Right lobe of liver (tissue), 6 donors: ENCODE measurements at places on chromosomes 4 and X. TPM values are rescaled to one million over a fixed set of nuclear protein-coding genes. Genes with fewer than 3 reads are reported as not detected.

The F11 gene
- total RNA-seq = 178 TPM

The ADRA2C gene
- total RNA-seq = 0.65 TPM

The SRPX2 gene
- 3.1 TPM for total RNA-seq

DNA sequence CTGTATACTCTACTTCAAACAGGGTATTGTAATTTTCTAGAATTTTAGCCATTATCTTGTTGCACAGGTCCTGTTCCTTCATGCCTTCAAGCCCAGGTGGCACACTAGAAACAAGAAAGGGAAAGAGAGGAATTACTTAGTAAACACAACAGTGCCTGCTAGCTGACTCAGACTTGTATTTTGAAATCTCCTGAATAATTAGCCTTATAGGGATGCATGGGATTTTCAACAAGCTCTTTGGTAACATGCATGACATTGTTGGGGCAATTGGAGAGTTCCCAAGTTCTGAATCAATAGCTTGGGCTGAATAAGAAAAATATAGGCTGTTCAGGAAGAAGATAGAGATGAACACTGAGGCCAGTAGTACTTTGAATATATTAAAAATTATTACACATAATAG lies 118.8 kb downstream of the FAM13A start:
- H3K36me3 ChIP-seq = no peaks in the 10 kb centered on the region
- DNase-seq = no peak
- H3K27me3 ChIP-seq = no peaks in the 10 kb centered on the region
- no peaks in the 10 kb centered on the region for H3K4me1 ChIP-seq
- no peak overlapping the region for H3K27ac ChIP-seq
- no peak overlapping the region for H3K4me3 ChIP-seq

GRCh38 chrX:56462389-56462788 lies 101.0 kb upstream of the UBQLN2 start:
- H3K4me3 ChIP-seq = no peak overlapping the region
- H3K27me3 ChIP-seq = no peaks in the 10 kb centered on the region
- no peak overlapping the region for H3K27ac ChIP-seq
- H3K4me1 ChIP-seq = no peaks in the 10 kb centered on the region
- no peak for DNase-seq

- DNase-seq = no peak
- H3K36me3 ChIP-seq = no peaks in the 10 kb centered on the region
- H3K27me3 ChIP-seq = no peaks in the 10 kb centered on the region
- H3K4me1 ChIP-seq = no peaks in the 10 kb centered on the region
These were observed 18.6 kb downstream of the RXFP1 start for GRCh38 chr4:158540125-158540907.

- no peaks in the 10 kb centered on the region for H3K36me3 ChIP-seq
- no peak overlapping the region for H3K27ac ChIP-seq
- no peaks in the 10 kb centered on the region for H3K27me3 ChIP-seq
These were observed 146.4 kb downstream of the GPC3 start for GRCh38 chrX:133838761-133839676.

The CENPI gene
- 0.44 TPM for total RNA-seq

The TRIM75 gene
- total RNA-seq = not detected

- H3K4me1 ChIP-seq = no peaks in the 10 kb centered on the region
- no peak overlapping the region for H3K4me3 ChIP-seq
- H3K36me3 ChIP-seq = no peaks in the 10 kb centered on the region
- no peak for DNase-seq
These were observed 90.7 kb upstream of the GPC3 start for GRCh38 chrX:134075894-134076718.

The UBA6 gene
- 17.5 TPM for total RNA-seq

The SATL1 gene
- total RNA-seq = not detected

DNA sequence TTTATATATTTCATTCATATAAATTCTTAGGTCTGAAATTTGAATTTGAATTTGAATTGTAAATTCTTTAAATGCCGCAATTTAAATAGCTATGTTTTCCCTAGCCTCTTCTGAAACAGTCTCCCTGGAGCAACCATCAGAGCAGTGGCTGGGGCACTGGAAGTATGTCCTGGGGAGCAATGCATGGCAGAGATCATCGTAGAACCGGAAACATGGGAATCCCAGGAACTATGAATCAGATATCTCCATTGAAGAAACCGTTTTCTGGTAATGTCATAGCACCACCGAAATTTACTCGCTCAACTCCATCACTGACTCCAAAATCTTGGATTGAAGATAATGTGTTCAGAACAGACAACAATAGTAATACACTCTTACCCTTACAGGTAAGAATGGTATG lies 4.9 kb downstream of the CPEB2 start:
- H3K27ac ChIP-seq = no peak overlapping the region
- H3K4me3 ChIP-seq = no peak overlapping the region
- peaks cover 20% of the 10 kb centered on the region for H3K4me1 ChIP-seq
- H3K27me3 ChIP-seq = no peaks in the 10 kb centered on the region
- no peaks in the 10 kb centered on the region for H3K36me3 ChIP-seq

GRCh38 chr4:110354460-110354859 lies 121.5 kb upstream of the ENPEP start:
- no peak for DNase-seq
- H3K4me1 ChIP-seq = no peaks in the 10 kb centered on the region
- no peak overlapping the region for H3K4me3 ChIP-seq
- H3K27me3 ChIP-seq = no peaks in the 10 kb centered on the region
- no peak overlapping the region for H3K27ac ChIP-seq
- no peaks in the 10 kb centered on the region for H3K36me3 ChIP-seq

The CXCL11 gene
- total RNA-seq = not detected

- no peaks in the 10 kb centered on the region for H3K4me1 ChIP-seq
- H3K4me3 ChIP-seq = no peak overlapping the region
- DNase-seq = peak; percentile 43
- no peaks in the 10 kb centered on the region for H3K27me3 ChIP-seq
These were observed 23.1 kb upstream of the PROM1 start for GRCh38 chr4:16106956-16107355.

GRCh38 chrX:40391662-40392061 lies 189.1 kb upstream of the ATP6AP2 start:
- no peak overlapping the region for H3K4me3 ChIP-seq
- H3K27me3 ChIP-seq = no peaks in the 10 kb centered on the region
- H3K27ac ChIP-seq = no peak overlapping the region
- no peaks in the 10 kb centered on the region for H3K36me3 ChIP-seq
- DNase-seq = no peak

The CLNK gene
- not detected for total RNA-seq

DNA sequence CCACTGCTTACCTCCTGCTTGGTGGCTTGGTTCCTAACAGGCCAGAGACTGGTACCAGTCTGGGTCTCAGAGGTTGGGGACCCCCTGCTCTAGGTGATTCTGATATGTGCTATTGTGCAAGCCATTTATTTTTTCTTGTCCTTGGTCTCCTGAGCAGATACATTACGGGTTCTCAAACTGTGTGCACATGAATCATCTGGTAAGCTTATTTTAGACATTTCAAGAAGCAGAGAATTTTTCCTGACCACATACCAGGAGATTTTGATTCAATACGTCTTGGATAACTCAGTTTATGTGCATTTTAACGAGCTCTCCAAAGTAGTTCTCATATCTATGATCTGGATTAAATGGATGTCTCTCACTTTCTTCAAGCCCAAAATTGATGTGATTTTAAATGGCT lies 77.2 kb downstream of the FHIP1A start:
- H3K27me3 ChIP-seq = no peaks in the 10 kb centered on the region
- DNase-seq = no peak
- no peaks in the 10 kb centered on the region for H3K4me1 ChIP-seq
- no peak overlapping the region for H3K27ac ChIP-seq
- H3K36me3 ChIP-seq = no peaks in the 10 kb centered on the region

The CHM gene
- total RNA-seq = 9.8 TPM

DNA sequence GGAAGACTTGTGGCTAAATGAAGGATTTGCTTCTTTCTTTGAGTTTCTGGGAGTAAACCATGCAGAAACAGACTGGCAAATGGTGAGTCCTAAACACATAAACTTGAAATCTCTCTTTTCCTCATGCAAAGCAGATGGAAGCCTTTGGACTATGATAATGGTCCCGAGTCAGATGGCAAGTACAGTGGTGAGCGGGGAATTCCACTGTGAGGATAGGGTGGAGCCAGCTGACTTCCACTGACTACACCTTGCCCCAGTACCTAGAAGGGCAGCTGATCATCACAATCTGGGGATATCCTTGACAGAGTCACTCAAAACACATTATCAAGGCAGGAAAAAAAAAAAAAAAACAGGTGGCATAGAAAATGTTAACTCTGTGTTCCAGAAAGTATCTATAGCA lies 34.3 kb downstream of the ENPEP start:
- H3K27me3 ChIP-seq = no peaks in the 10 kb centered on the region
- H3K27ac ChIP-seq = no peak overlapping the region
- DNase-seq = no peak
- no peak overlapping the region for H3K4me3 ChIP-seq

- H3K4me3 ChIP-seq = peak overlapping the region; percentile 80
- H3K36me3 ChIP-seq = no peaks in the 10 kb centered on the region
- no peaks in the 10 kb centered on the region for H3K4me1 ChIP-seq
- no peaks in the 10 kb centered on the region for H3K27me3 ChIP-seq
These were observed 1.9 kb downstream of the SMAD1 start for GRCh38 chr4:145483514-145483913.

The ARSH gene
- total RNA-seq = not detected

The TKTL1 gene
- not detected for total RNA-seq

- H3K36me3 ChIP-seq = no peaks in the 10 kb centered on the region
- no peak overlapping the region for H3K27ac ChIP-seq
- H3K4me3 ChIP-seq = no peak overlapping the region
- no peaks in the 10 kb centered on the region for H3K27me3 ChIP-seq
These were observed 117.5 kb downstream of the PCDH18 start for GRCh38 chr4:137414802-137415201.

The MTMR8 gene
- 0.56 TPM for total RNA-seq

DNA sequence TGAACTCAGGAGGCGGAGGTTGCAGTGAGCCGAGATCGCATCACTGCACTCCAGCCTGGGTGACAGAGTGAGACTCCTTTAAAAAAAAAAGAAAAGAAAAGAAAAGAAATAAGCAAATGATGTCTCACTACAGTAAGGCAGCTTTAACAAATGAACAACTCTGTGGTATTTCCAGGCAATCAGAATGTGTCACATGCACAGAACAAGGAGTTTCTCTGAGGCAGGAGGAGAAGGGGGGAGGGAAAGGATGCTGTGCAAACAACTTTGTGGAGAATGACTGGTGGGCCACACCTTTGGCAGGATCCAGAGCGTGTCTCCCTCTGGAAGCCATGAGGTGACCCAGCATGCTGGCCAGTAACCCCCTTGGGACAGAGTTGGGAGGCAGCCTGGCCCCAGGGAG lies 57.6 kb downstream of the RAI2 start:
- no peaks in the 10 kb centered on the region for H3K36me3 ChIP-seq
- H3K27me3 ChIP-seq = no peaks in the 10 kb centered on the region
- H3K4me3 ChIP-seq = no peak overlapping the region
- H3K27ac ChIP-seq = no peak overlapping the region

DNA sequence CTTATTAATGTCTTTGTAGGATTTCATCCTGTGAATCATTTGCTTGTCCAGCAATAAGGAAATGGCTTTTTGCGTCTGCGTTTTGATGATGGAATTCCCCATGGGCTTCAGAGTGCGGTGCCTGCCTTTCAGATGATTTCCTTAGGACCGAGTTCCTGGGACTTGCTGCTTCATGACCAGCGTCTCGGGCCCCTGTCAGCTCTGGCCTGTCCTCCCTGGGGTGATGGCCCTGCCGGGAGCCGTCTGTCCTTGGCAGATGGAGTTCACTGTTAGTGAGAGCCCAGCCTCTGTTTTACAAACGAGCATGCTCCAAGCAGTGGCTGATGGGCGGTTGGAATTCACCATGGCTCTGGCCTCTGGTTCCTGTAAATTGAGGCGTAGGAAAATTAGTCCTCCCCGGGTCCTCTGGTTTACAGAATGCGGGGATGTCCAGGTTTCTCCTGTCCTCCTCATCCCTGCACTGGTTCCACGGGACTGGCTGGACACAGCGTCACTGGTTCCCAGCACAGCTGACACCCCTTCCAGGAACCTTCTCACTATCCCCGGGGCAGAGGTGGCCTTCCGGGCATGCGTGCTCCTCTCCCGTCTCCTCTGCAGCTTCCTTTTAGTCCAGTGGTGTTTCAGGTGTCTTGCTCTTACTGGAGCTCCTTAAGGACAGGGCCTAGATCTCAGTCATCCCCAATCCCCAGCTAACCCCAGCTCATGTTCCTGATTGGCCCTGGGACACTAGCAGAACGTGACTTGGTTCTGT lies 34.9 kb downstream of the TBC1D14 start:
- H3K27ac ChIP-seq = no peak overlapping the region
- no peak for DNase-seq
- no peaks in the 10 kb centered on the region for H3K36me3 ChIP-seq
- no peaks in the 10 kb centered on the region for H3K27me3 ChIP-seq

DNA sequence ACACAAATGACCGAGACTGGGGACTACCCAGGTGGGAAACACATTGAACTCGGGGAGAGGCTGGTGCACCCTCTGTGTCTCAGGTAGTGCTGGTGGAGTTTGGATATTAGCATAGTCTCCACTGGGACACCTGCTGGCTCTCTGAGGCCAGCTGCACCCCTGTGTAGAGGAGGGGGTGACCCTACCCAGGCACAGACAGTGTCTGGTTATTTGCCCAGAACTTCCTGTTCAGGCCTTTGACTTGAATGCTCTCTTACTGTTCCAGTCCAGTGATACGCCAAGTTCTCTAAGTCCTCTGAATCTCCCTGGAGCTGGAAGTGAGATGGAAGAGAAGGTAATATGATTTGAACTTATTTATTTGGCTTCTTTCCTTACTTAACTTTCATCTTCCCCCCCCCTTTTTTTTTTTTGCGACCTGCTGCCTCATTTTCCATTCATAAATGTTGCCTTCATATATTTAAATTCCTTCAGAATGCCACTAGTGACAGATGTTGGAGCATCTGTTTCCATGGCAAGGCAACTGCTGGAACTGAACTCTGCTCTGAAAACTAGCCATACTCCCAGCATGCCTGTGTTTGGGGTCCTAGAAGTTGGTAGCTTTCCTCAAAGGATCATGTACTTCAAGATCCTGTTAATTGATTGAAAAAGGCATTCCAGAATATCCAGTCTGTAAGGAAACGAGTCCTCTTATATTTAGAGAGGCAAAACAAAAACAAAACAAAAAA lies 76.7 kb downstream of the AASDH start:
- no peaks in the 10 kb centered on the region for H3K27me3 ChIP-seq
- H3K27ac ChIP-seq = no peak overlapping the region
- H3K4me3 ChIP-seq = no peak overlapping the region
- H3K36me3 ChIP-seq = no peaks in the 10 kb centered on the region
- no peaks in the 10 kb centered on the region for H3K4me1 ChIP-seq

The SLC38A5 gene
- 0.22 TPM for total RNA-seq
